ENCODE measurements at places on chromosomes 7 and 10. TPM values are rescaled to one million over a fixed set of nuclear protein-coding genes. Genes with fewer than 3 reads are reported as not detected.

Gene PLAU
- total RNA-seq = 5.5 TPM

Gene OR2A12
- not detected for total RNA-seq

Gene EGFR
- total RNA-seq = 44.6 TPM

Gene CALHM1
- not detected for total RNA-seq

Gene NRCAM
- total RNA-seq = 41.0 TPM

Gene GPR26
- 1.8 TPM for total RNA-seq

Gene KIAA1549
- 24.4 TPM for total RNA-seq

Gene CPA2
- 16.3 TPM for total RNA-seq

Gene CTAGE6
- total RNA-seq = 0.12 TPM

Gene MAT1A
- total RNA-seq = 0.63 TPM

Gene NXPH1
- total RNA-seq = 0.29 TPM

Gene GPR37
- total RNA-seq = 16.6 TPM
